ENCODE measurements at places on chromosomes 5 and 9.

GRCh38 chr9:125332527-125332926 is 70.9 kb downstream of the GAPVD1 start:
- no peak for DNase-seq

- no peak for DNase-seq
Observed at GRCh38 chr5:34034534-34035327, 8.3 kb downstream of the C1QTNF3 start.

DNA sequence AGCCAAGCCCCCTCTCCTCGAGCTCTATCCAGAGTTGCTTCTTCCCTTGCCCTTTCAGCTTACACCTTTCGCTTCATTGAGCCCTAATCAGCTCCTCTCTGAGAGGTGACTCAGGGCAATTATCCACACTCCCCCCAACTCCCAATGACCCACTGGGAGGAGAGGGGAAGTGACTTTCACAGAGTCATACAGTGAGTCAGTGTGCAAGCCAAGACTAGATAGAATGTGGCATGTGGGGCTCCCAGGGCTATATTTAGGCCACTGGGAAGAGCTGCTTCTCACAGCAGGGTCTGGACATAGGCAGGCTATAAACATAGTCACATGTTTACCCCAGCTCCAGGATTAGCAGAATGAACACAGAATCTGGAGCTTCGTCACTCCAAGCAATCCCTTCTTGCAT is 57.4 kb downstream of the NRG2 start:
- DNase-seq = peak; percentile 42

DNA sequence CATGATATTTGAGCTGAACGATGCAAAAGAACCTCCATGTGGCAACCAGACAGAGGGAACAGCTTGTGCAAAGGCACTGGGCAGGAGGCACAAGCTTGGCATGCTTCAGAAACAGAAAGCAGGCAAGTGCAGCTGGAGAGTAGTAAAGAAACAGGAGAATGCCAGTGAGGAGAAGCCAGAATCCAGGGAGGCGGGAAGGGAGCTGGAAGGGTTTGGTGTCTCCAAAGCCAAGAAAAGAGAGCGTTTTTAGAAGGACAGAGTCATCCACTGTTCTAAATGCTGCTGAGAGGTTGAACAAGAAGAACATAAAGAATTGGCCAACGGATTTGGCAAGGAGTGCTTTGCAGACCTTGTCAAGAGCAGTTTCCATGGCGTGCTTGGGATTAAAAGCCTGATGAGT is 124.7 kb downstream of the TLE1 start:
- DNase-seq = no peak

- no peak for DNase-seq
Observed at GRCh38 chr5:176697267-176697933, 50.1 kb downstream of the TSPAN17 start.

- DNase-seq = no peak
Observed at GRCh38 chr5:37111426-37112382, 137.5 kb downstream of the CPLANE1 start.

GRCh38 chr5:36462295-36463021 is 143.9 kb upstream of the SLC1A3 start:
- DNase-seq = peak; percentile 42

- DNase-seq = peak; percentile 41
Observed at GRCh38 chr9:87725900-87726709, at the start of gene CTSL. Gene CTSL (plus strand): TSS chr9:87726119. CDS start chr9:87727604, 1,485 bp downstream.

- DNase-seq = no peak
Observed at GRCh38 chr5:18984559-18985080, 1003.4 kb downstream of the CDH18 start.

- DNase-seq = no peak
Observed at GRCh38 chr9:3736161-3736560, 210.4 kb upstream of the RFX3 start.

- DNase-seq = no peak
Observed at GRCh38 chr5:57953792-57954191, 471.2 kb upstream of the ACTBL2 start.

- DNase-seq = no peak
Observed at GRCh38 chr9:6197330-6197729, 18.3 kb upstream of the IL33 start.

DNA sequence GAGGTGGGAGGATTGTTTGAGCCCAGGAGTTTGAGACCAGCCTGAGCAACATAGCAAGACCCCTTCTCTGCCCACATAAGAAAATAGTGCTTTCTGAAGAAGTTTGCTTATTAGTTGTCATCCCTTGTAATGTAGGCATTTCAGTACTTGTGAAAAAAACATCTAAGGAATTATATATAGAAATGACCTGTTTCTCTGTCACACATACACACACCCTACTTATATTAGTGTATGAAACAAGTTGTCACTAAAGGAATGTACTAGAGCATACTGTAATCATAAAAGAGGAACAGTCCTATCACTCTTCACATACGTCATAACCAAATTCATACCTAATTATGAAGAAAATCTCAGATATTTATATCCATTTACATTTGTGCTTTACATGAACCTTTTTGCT is 122.0 kb downstream of the NIPBL start:
- DNase-seq = no peak

- no peak for DNase-seq
Observed at GRCh38 chr9:116157436-116158138, 4.0 kb downstream of the PAPPA start.

DNA sequence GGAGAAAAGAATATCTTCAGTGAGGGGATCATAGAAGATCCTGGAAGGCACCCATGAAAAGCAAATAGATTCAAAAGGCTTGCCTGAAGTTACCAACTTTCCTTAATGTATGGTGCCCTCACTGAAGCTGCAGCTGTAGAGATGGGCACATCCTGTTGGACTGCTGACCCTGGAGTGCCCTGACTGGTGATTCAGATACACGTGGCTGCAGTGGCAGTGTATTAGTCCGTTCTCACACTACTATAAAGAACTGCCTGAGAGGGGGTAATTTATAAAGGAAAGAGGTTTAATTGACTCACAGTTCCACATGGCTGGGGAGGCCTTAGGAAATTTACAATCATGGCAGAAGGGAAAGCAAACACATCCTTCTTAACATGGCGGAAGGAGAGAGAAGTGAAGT is 80.3 kb downstream of the OSMR start:
- no peak for DNase-seq

DNA sequence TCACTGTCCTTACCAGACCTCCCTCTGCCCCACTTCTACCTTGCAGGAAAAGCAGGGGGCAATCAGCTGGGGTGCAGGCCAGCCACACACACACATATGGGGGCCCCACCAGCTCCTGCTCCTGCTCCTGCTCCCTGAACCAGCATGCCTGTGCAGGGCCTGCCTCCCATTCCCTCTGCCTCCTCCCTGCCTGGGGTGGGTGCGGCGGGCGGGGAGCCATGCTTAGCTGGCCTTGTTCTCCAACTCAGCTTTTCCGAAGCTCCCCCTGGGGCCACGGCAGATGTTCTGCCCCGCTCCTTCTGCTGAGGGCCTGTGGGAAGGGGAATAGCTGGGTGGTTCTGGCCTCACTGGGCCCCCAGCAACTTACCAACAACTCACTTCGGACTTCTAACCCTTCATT is 89.8 kb downstream of the ZNF354C start:
- DNase-seq = no peak

DNA sequence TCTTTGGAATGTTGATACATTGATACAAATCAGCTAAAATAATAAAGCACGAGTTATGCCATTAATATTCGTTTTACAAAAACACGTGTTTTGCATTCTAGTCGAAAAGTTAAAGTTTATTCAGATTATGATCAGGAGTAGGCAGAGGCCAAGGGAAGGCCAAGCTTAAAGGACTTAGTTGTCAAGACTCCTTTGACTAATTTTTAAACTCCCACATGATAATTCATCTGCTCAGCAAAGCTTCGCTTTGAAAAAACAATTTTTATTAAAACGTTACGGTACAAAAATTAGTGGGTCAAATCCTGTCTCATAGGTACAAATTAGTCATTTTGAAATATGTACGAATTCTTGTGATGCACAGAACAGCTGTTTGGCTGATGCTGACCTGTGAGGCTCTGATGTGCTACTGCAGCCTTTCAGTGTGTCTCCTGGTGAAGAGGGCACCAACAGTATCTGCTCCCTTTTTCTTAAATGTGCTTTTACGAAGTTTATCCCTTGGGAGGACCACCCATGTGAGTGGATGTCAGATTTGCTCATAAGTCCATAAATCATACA is 23.0 kb upstream of the NR3C1 start:
- no peak for DNase-seq

DNA sequence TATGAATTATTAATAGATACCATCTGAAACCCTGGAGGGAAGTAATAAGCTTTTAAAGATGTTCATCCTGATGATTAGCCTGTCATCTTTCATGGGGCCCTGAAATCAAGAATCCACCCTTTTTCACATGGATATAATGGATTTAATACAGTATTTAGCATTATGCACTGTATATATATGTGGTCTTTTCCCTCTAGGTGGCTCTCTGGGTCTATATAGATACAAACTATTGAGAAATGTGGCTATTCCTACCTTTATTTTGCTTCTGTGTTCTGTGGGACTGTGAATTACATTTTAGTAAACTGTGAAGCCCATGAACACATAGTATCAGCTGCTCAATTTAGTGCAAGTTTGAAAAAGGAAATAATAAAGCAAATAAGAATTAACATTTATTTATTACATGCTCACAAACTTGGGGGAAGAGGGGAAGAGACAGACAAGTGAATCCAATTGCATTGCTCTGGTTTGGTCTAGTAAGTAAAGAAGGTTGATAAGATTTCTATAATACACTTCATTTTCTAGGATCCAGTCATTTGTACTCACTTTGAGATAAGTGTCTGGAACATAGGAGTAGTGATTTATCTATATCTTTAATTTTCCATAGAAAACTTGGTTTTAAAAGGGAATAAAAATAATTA is 112.2 kb downstream of the SCAMP1 start:
- no peak for DNase-seq

- no peak for DNase-seq
Observed at GRCh38 chr5:36888303-36888702, 11.7 kb downstream of the NIPBL start.

GRCh38 chr5:74649421-74649973 is 9.0 kb upstream of the ENC1 start:
- no peak for DNase-seq

- DNase-seq = no peak
Observed at GRCh38 chr5:146209714-146210113, 6.3 kb downstream of the RBM27 start.

- no peak for DNase-seq
Observed at GRCh38 chr5:9226016-9226536, 319.8 kb downstream of the SEMA5A start.

GRCh38 chr9:94630281-94630680 is 9.0 kb downstream of the FBP1 start:
- DNase-seq = no peak

All from fibroblast of skin of left quadriceps (primary cell).